Activated naive CD8-positive, alpha-beta T cell treated with anti-CD3 and anti-CD28 coated beads for 36 hours (primary cell): ENCODE measurements at places on chromosomes 5 and 9. TPM values are rescaled to one million over a fixed set of nuclear protein-coding genes. Genes with fewer than 3 reads are reported as not detected.

Gene ELAVL2
- total RNA-seq, result not detected

GRCh38 chr5:111143910-111144309, 51.8 kb downstream of the WDR36 start:
- DNase-seq, result no peak

DNA sequence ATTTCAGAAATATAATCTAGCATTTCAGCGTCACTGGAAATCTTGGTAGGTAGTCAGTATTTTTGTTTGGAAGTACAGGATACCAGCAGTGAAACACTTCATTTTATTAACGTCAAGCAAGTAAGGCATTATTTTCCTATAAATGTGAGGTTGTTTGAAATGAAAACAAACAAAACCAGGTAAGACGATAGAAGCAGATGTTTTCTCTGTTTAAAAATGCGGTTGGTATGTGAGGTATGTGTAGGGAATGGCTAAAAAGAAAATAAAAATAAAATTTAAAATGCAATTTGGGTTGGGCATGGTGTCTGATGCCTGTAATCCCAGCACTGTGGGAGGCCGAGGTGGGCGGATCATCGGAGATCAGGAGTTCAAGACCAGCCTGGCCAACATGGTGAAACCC, 16.1 kb downstream of the GDA start:
- no peak for DNase-seq

GRCh38 chr5:144028636-144029035, 141.8 kb downstream of the YIPF5 start:
- DNase-seq, result no peak
